ENCODE measurements at places on chromosomes 16 and 17. TPM values are rescaled to one million over a fixed set of nuclear protein-coding genes. Genes with fewer than 3 reads are reported as not detected.

SHISA9 gene
- total RNA-seq: not detected

DNA sequence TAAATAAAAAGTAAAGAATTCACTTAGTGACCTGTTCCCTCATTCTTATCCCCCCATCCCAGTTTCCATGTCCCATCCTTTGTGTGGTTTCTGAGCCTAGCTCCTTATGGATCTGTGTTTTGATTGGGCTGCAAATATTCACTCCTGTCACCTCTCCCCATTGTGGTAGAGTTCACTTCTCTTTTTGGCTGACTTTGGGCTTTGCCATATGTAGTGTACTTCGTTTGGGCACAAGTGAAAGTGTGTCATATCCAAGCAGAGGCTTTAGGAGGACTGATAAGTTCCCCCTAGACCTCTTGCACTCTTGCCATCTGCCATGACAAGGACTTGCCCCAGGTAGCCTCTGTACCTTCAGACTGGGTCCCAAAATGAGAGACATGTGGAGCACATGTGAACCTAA, 13.0 kb upstream of the DHRS7B start:
- no peak for DNase-seq

PDIA2 gene
- 118 TPM for total RNA-seq

GRCh38 chr17:74276051-74276476, 2.0 kb downstream of the DNAI2 start:
- peak; percentile 89 for DNase-seq

DNA sequence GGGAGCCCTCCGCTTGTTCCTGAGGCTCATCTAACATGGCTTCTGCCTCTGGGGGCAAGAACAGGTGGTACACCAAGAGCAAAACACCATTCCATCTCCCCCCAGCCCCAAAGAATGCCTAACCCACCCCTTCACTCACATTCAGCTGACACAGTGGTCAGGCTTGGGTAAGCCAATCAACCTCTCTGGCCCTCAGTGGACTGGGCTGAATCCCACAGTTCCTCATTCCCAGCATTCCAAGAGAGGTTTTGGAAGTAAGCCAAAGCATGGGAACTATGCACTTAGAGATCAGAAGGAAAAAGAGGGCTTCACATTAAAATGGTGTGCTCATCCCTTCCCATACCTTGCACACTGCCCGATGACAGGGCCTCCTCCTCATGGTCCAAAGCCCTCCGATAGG, 7.8 kb downstream of the PIGS start:
- no peak for DNase-seq

- no peak for DNase-seq
These were observed 34.8 kb downstream of the MPRIP start for GRCh38 chr17:17077101-17077500.

MT2A gene
- total RNA-seq: 111 TPM

DNA sequence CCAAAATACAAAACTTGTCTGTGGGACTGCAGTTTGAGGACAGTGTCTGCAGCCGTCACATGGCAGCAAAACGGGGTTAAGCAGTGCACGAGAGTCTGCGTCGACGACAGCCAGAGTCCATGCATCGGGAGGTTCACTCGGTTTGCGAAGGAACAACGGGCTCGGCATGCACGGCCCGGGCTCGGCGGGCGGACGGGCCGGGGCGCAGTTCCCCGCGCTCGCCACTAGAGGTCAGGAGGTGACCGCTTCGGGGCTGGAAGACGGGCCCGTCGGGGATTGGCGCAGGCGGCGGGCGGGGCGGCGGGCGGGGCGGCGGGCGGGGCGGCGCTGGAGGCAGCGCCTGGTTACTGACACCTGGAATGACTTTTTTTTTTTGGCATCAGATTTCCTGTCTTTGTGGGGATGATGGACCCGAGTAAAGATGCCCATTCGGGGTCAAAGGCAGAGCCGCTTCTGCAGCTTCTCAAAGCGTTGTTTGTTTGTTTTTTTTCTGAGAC, 6.5 kb downstream of the SCGB1C2 start:
- peak; percentile 93 for DNase-seq

DNA sequence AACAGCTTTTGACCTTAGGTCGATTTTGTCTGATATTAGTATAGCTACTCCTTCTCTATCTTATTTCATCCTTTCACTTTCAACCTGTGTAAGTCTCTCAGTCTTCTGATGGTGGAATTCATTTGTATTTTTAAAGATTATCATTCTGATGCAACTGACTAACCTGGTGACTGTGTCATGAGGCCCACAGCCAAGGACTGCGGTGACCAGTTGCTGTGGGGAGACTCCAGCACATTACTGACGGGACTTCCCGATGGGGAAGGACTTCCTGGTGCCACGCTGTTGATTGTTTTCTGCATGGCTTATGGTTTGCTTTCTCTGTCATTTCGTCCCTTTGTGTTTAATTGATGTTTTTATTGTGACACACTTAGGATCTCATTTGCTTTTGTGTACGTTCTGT, 34.2 kb downstream of the RMI2 start:
- peak; percentile 43 for DNase-seq

NOD2 gene
- total RNA-seq: 4.7 TPM

DNA sequence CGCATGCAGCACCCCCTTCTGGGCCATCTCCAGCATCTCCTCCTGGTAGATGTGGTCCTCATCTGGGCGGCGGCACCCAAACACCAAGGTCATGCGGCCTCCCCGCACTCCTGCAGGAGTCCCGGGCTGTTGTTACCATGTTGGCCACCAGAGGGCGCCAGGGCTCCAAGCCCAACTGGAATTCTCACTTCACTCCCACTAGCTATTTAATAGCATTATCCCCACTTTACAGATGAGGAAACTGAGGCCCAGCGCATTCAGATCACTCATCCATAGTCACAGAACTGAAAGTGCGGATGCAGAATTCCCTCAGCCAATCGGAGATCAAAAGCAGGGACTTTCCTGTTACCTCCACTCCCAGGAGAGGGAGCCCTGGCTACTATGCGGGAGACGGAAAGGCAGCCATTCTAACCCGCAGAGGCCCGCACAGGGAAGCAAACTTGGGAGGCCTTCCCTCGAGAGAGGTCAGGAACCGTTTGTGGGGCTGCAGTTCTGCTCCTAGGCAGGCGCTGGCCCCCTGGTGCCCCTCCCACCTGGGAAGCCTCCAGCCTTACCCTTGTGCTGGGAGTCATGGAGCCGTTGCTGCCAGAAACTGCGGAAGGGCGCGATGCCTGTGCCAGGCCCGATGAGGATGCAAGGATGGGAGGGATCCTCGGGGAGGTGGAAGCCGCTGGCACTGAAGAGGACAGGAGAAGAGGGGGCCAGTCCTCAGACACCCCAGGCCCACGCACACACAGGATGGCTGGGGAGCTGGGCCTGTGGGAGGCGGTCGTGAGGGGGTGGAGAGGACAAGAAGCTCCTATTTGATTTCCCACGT, 40.1 kb downstream of the NOS2 start:
- peak; percentile 77 for DNase-seq

DNA sequence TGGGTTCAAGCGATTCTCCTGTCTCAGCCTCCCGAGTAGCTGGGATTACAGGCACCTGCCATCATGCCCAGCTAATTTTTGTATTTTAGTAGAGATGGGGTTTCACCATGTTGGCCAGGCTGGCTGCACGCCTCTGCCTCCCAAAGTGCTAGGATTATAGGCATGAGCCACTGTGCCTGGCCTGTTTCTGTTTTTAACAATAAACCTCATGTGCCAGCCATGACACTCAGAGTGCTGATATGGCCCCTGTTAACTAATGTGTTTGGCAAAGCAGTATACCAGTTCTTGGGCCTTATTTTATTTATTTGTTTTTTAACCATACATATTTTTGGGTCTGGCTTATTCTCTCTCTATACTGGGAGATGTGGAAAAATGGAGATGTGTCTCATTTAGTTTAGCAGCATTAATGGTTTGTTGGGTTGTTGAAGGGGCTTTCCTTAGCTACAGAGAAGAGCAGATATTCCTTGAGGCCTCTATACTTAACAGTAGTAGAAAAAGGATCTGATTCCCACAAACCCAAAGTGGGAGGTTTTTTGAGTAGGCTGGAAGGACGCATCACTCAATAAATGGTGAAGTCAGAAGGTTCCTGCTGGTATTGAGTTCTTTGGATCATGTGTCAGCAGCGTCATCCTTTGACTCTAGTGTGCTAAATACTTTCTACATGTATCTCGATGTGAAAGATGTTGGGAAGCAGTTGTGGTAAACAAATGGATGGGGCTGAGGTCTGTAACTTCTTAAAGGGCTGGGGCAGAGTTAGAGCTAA, 16.2 kb upstream of the CDK5R1 start:
- DNase-seq: no peak

- DNase-seq: peak; percentile 11
These were observed 62.3 kb downstream of the PHKB start for GRCh38 chr16:47523342-47524006.

CFAP97D1 gene
- not detected for total RNA-seq

OR3A3 gene
- not detected for total RNA-seq

DNA sequence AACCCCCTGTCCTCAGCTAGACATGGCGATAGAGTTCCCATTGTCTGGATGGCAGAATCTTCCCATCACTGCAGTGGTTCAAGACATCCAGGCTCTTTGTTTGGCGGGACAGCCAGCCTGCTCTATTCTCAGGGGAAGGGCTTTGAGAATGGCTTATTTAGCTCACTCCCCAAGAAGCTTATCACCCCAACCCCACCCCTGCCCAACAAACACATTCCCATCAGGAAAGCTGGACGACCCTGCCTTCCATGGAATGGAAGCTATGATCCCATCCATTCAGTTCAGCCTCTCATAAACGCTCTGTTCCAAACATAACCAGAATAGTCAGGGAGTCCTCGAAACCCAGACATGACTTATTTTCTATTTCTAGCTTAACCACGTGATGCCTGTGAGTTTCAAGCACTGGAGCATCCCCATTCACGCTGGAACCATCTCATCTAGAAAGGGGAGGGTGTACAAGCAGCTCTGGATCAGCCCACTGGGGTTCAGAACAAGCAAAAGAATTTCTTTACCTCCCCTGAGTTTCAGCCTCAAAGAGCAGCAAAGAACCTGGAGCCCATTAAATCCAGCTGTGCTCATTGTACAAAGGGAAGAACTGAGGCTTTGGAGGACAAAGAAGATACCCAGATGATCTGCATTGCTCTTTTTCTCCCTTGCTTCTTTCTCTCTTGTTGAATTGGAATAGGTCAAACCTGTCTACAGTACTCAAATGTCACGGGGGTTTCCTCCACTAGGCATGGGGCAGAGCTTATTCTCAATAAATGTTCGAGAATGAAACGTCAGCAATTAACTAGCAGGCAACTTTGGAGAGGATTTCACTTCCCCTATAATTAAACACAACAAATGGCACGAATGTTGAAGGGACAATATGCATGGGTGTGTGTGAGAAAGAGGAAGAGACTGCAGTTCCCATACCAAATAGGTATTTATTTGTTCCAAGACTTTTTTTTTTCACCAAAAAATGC, 93.1 kb downstream of the XYLT1 start:
- no peak for DNase-seq

TNRC6A gene
- total RNA-seq: 59.6 TPM

SLC6A2 gene
- not detected for total RNA-seq

DNA sequence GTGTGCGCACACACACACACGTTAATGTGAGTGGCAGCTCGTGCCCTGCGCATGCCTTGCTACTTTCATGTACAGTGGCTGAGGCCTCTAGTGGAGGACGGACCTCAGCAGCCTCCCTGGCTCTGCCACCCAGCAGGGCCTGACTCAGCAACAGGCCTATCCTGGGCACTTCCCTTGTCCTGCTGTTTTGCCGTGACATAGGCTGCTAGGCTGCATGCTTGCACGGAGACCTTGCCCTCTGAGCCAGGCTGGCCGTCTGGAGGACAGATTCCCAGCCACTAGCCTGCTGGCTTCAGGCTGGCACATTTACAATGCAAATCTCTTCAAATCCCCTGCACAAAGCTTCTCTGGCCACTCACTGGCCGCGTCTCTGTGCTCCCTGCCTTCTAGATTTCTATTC, 9.5 kb downstream of the RNF213 start:
- no peak for DNase-seq

PCYT2 gene
- 24.8 TPM for total RNA-seq

CES3 gene
- total RNA-seq: 13.6 TPM

PGS1 gene
- total RNA-seq: 209 TPM
